ENCODE measurements at places on chromosomes 16 and 17. TPM values are rescaled to one million over a fixed set of nuclear protein-coding genes. Genes with fewer than 3 reads are reported as not detected.

- DNase-seq: no peak
Observed at GRCh38 chr16:885391-885790, 84.9 kb upstream of the GNG13 start.

Gene OR1A1
- not detected for total RNA-seq

Gene ETV4
- 3.1 TPM for total RNA-seq

- DNase-seq: no peak
Observed at GRCh38 chr16:64919141-64919540, 202.7 kb downstream of the CDH11 start.

GRCh38 chr16:85413691-85414663 lies 199.1 kb upstream of the GSE1 start:
- DNase-seq: no peak

DNA sequence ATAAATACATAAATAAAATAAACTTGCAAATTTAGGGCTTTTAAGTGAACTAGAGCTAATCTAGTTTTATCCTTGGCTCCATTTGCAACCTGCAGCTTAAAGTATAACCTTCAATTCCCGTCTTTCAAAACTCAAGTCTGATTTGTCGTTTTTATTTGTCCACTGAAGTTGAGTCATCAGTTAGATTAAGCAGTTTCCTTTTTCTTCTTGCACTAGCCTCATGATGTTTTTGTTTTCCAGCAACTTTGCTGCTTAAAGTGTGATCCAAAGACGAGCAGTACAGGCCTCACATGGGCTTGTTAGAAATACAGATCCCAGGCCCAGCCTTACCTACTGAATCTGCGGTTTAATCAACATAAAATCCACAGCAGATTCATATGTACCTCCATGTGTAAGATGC lies 13.8 kb downstream of the ARSG start:
- DNase-seq: no peak

DNA sequence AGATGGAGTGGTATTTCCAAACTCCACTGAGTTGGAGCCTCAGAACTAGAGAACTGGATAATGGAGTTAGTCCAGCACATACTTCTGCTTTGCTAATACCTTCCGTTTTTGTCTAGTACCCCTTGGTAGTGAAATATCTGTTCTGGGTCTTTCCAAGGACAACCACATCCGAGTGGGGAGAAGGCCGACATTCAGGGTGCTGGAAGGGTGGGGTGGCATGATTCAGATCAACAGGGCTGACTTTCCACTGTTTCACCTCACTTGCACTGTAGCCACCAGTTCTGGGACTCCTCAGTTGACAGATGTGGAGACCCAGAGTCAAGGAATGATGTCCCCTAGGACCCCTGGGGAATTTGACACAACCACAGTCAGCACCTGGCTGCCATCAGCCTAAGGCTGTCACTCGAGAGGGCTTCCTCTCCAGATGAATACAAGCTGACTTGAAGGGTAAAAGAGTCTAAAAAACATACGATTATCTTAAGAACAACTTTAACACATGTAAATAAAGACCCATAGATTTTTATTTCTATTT lies 84.8 kb upstream of the HNF1B start:
- no peak for DNase-seq
